ENCODE measurements at places on chromosomes 6 and 20.

DNA sequence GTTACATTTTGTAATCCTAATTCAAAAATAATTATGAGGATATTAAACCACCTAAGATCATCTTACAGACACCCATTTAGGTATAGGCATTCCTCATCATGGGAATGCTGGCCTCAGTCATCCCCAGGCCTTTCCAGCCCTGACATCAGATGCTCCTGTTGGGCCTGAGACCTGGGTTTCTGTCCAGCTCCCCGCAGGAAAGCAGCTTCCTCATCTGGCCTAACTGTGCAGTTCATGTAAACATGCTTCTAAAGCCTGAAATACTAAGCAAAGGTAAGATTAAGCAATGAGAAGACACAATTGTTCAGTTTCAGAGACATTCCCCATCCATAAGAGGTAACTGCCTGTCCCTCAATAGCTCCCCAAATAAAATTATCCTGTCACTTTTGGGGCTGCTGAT, 19.0 kb downstream of the ETV7 start:
- DNase-seq, result no peak

DNA sequence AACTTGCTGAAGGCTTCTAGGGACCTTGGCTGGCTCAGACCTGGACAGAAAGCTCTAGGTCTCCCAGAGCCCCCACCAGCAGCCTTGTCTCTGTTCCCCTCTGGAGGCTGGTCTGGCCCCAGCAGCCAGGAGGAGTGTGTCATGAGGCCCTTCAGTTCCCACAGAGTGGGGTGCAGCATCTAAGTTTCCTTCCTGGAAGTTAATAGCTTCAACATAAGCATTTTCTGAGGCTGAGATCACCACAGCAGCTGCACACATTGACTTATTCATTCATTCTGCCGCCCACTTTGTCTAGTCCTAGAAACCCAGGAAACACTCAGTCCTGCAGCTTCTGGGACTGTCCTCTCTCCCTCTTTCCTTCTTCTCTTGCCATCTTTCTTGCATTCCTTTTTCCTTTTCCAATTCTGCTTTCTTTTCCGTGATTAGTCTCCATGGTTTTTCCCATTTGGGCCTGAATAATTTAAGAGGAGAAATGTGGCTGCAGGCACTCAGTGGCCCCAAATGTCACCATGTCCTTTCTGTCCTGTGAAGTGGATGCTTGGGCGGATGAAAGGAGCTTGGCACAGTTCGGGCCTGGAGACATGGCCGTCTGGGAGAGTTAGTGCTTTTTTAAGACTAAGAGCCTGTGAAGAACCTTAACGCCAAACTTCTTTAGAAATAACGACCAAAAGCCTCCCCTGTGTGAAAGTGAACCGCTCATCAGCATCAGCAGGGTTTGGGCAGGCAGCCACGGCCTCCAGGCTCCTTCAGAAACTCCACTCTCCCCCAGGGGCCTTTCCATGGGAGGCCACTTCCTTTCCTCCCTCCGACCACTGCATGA, 31.0 kb upstream of the PCMTD2 start:
- no peak for DNase-seq

DNA sequence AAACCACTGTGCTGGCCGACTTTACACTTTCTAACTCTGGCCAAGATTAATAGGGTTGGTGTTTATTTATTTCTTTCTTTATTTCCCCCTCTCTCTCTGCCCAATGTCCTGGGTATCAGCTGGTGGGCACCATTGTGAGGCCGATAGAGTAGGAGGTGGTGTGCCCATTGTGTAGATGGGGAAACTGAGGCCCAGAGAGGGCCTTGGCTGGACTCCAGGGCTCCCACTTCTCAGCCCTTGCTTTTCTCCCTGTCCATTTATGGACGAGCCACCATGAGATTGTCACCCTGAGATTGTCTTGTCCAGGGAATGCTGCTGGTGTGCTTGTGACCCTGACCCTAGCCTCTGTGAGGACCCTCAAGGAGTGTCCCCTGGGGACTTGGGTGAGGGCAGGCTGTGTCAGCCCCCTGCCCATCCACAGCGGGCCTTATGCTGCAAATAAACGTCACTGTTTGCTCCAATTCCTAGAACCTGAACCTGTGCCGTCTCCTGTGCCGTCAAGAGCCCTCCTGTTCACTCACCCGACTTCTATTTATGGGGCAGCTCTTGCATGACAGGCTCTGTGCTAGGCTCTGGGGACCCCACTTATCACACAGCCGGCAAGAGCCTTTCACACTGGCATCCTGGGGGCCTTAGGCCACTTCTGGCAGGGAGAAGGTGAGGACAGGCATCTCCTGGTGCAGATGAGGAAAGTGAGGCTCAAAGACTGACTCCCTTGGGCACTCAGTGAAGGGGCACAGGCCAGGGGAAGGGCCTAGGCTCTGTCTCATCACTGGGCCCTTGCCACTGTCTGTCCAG, 24.8 kb downstream of the SUN5 start:
- DNase-seq, result no peak

GRCh38 chr20:23925789-23926525, 46.4 kb upstream of the CST5 start:
- DNase-seq, result no peak

- DNase-seq, result no peak
These were observed 13.0 kb downstream of the SESN1 start for GRCh38 chr6:109081516-109082187.

DNA sequence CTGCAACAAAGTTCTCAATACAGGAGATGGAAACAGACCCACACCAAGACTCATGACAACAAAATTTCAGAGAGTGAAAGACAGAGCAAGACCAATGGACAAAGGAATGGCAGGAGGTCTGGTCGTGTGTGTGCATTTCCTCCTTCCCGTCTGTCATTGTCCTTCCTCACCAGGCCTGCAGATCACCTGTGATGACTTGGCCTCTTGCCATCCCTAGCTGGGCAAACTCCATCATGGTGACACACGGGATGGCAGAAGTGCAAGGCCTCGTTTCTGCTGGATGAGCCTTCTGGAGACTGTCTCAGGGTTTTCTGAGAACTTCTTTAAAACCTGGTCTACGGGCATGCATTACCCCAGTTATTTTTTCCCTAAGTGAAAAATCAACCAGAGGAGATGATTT, 49.2 kb downstream of the RPP21 start:
- DNase-seq, result no peak
